T-helper 1 cell (primary cell): ENCODE measurements at places on chromosomes 3 and 15.

GRCh38 chr15:67992834-67993233 is 61.3 kb upstream of the PIAS1 start:
- no peak for DNase-seq

GRCh38 chr3:4421121-4421520 is 45.9 kb downstream of the SUMF1 start:
- no peak for DNase-seq

DNA sequence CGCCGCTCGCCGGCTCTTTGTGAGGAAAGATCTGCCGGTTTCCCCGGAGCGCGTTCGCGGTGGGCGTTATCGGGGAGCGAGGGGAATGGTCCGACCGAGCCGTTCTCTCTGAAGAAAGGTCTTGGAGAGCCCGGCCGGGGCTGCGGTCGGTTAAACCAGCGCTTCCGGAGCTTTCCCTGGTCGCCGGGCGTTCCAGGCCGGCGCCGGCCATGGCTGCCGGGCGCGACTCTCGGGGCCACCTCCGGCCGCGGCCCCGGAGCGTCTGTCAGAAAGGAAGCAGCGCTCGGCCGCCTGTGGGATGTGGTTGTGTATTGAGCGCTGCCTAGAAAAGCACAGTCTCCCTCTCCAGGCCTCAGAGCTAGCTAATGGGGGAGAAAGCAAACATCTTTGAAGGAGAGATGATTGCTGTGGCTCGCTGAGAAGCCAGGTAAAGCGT is 731 bp downstream of the FYTTD1 start:
- peak; percentile 29 for DNase-seq

DNA sequence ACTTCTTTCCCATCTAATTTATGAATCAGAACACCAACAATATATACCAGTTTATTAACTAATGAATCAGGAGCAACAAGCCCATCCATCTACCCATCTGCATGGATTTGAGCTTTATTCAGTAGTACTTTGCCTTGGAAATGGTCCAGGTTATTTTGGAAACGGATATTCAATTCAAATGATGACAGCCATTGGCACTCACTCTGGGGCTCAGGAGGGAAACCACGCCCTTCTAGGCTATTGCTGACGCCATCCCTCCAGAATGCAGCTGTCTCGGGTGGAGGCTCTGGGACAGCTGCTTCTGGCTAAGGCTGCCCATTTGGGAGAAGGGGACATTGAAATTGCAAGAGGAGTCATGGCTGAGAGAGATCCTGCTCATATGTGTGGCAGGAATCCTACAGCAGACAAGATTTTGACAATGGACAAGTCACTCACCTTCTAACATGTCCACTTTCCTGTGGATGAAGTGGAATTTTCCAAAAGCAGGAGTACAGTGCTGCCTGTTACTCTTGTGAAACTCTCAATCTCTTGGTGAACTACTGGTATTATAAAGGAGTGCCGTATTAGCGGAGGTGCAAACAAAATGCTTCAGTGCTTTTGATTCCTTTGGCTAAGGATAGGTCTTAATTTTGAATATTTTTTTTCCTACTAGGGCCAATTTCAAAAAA is 29.3 kb upstream of the TRAK1 start:
- DNase-seq: no peak

GRCh38 chr3:143185401-143185800 is 65.8 kb downstream of the CHST2 start:
- DNase-seq: no peak

DNA sequence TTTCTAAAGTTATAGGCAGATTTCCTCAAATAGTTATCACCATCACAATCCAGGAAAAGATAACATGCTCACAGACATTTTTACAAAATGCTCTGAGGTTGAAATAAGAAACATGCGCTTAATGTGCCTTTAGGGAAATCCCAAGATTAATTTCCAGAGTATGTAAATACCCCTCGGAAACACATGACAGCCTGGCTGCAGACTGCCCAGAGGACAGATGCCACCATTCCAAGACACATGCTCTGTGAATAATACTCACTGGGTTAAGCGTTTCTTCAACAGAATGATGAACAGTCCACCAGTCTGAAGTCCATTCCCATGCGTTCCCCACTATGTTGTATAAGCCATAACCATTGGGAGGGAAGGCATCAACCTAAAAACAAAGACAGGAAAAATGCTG is 56.5 kb downstream of the SUMF1 start:
- no peak for DNase-seq

DNA sequence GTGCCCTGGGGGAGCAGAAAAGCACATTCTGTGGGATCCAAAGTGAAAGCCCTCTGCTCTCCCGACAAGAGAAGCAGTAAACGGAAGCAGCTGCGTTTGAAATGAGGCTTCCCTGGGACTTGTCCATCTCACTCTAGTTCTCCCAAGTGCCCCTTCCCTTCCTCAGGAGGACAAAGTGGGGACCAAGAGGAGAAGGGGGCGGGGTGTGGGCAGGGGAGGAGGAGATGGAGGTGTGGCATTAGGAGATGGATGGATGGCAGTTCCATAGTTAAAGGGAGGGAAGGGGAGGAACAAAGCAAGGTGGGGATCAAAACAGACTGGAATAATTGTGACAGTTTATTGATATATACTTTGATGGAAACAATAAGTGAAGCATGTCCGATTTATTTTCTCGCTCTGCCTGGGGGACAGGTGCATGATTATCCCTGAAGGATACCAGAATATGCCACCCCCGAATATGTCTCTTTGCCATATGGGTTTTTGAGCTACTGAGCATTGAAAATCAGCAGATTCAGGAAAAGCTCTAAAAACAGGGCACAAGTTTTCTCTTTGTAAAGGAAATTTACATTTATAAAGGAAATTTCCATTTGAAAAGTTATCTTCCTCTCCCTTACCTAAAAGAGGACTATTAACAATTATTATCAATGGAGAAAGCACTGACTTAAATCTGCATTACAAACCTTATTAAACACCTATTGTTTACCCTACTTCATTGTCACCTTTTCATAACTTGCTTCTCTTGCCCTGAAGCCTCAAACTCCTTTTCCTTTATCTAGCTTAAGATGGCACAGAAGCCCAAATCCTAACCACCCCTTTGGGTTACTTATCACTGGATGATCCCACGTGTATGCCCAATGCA is 58.9 kb upstream of the DAZL start:
- no peak for DNase-seq

- no peak for DNase-seq
Measured at GRCh38 chr15:69668039-69668705, 215.6 kb downstream of the RPLP1 start.

- DNase-seq: no peak
Measured at GRCh38 chr3:30476368-30477084, 129.9 kb upstream of the TGFBR2 start.

DNA sequence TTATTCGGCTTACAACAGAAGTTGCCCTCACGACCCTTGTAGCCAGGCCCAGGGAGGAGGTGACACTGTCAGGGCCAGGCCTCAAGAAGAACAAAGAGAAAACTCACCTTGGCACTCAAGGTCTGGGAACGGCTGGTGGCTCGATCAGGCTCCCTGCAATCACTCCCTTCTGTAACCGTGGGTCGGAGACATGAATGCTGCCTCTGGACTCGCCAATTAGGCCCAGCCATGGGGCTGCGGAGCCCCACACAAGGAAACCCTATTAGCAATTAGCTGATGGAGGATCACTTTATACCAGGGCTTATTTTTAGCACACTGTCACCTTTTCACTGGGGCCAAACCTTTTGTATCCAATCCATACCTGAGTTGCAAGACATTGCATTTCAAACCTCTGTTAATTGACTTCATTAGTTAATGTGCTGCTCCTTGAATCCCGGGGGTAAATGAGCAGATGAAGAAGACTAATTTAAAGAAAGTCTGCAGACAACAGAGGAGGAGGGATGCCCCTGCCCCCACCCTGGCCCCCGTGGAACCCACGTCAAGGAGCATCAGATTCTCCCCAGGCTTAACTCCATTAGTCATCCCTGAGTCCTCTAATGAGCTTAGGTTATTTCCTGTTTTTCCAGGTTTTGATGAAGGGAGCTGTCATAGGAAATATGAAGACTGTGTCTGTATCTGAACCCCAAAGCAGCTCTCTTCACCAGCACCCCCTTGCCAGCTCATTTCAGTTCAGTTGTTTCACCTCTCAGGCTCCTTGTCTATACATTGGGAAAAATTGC is 255.3 kb downstream of the RORA start:
- DNase-seq: no peak

DNA sequence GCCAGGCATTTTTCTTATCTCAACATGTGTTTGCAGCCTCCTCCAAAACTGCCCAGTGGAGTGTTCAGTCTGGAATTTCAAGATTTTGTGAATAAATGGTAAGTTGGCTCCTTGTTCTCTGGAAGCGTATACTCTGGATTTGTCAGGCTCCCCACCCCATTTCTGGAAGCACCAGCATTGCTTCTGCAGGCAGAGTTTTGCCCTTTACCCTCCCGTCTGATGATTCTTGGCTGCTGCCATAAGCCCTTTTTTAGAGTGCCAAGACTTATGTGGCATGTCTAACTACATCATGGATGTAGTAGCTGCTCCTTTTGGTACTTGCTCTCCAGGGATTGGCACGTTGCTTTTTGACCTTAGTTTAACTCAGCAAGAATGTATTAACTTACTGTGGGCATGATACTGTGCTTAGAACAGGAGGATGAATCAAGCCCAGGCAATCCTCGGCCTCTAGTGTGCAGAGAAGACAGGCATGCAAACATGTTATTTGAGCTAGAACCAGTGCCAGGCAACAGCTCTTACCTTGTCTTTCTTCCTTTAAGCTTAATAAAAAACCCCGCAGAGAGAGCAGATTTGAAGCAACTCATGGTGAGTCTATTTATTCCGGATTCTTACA is 8.3 kb downstream of the SNAPC5 start:
- DNase-seq: no peak

DNA sequence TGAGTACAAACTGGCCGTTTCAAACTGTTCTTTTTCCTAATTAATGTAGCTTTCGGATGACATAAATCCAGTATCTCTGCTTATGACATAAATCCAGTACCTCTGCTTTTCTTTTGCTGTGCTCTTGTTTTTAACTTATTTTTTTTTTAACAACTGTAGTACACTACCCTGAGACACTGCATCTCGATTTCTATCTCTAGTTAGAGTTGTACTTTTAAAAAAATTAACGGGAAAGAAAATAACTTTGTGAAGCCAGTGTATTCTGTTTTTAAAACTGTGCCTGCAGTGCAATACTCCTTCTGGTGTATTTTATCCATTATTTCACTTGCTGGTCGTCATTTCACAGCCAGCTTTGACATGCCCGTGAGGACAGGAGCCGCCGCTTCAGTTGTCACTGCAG is 46.6 kb downstream of the ASB7 start:
- no peak for DNase-seq

DNA sequence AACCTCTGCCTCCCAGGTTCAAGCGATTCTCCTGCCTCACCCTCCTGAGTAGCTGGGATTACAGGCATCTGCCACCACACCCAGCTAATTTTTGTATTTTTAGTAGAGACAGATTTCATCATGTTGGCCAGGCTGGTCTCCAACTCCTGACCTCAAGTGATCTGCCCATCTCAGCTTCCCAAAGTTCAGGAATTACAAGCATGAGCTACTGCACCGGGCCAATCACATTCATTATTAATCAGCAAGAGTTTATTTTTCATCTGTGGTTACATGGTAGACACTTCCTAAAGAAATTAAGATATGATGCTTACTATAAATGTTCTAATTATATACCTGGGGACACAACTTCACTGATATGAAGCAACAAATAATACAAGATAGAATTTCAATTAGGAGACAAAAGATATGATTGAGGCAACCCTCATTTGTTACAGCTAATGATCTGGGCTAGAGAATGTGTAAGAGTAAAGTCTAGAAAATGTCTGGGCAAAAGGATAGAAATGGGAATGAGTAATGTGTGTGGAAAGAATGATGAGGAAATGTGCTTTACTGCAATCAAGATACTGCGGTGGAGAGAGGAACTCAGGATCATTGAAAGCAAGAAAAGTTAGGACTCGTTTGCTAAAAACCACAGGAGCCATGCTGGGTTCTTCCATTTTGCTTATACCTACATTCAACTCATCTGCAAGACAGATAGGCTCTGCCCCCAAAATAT is 366.8 kb downstream of the ZIC1 start:
- no peak for DNase-seq

- no peak for DNase-seq
Measured at GRCh38 chr3:128498127-128498626, 5.2 kb upstream of the GATA2 start.

- no peak for DNase-seq
Measured at GRCh38 chr15:37077623-37078351, 22.6 kb downstream of the MEIS2 start.

DNA sequence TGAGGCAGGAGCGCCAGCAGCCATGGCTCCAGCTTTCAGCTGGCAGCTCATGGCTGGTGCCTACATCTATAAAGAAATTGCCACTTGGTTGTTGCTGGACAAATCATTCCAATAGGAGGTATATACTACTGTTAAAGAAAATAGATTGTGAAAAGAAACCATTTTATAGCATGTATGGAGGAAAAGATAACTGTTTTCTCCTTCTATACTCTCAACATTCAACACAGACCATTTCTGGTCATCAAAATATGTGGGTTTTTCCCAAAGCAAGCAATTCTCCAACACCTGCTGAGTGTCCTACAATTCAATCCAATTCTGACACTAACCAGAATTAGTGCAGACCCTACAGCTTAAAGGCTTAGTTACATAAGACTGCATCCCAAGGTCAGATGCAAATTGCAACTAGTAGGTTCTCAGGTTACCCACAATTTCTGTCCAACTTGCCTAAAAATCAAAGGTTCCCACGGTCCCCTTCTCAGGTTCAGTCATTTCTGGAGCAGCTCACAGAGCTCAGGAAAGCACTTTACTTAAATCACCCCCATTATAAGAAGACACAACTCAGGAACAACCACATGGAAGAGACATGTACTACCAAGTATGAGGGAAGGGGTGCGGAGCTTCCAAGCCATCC is 42.4 kb upstream of the STRIT1 start:
- DNase-seq: no peak

GRCh38 chr3:57043518-57043917 is 16.9 kb upstream of the SPATA12 start:
- no peak for DNase-seq

GRCh38 chr3:24232784-24233183 is 261.9 kb downstream of the THRB start:
- no peak for DNase-seq

GRCh38 chr3:186802701-186803100 is 3.6 kb downstream of the RFC4 start:
- DNase-seq: no peak
